ENCODE measurements at places on chromosomes 13 and 19. TPM values are rescaled to one million over a fixed set of nuclear protein-coding genes. Genes with fewer than 3 reads are reported as not detected.

The LRG1 gene
- total RNA-seq, result 0.24 TPM

- peak overlapping the region; percentile 79 for H3K4me3 ChIP-seq
- DNase-seq, result peak; percentile 57
- H3K4me1 ChIP-seq, result peaks cover 17% of the 10 kb centered on the region
- no peak overlapping the region for H3K27ac ChIP-seq
- H3K27me3 ChIP-seq, result peaks cover 67% of the 10 kb centered on the region
These were observed 1.8 kb downstream of the DACH1 start for GRCh38 chr13:71864986-71865873.

The C19orf38 gene
- 3.6 TPM for total RNA-seq

DNA sequence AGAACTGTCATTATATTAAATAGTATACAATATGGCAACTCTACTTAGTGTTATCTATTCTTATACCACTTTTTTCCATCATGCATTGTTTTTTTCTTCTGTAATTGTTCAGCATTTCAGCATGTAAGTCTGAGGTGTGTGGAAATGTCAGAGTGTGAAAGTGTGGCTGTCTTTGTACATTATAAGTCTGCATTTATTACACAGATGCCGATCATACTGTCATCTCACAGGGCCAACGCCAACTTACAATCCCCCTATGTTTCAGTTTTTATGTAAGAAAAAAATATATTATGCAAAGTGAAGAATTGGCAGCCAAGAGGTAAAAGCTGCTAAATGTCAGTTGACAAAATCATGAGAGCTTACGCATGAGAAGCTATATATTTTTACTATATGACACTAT lies 42.9 kb upstream of the PCDH17 start:
- no peaks in the 10 kb centered on the region for H3K27me3 ChIP-seq
- H3K36me3 ChIP-seq, result no peaks in the 10 kb centered on the region
- no peaks in the 10 kb centered on the region for H3K4me1 ChIP-seq
- H3K4me3 ChIP-seq, result no peak overlapping the region

The MATK gene
- 32.3 TPM for total RNA-seq

DNA sequence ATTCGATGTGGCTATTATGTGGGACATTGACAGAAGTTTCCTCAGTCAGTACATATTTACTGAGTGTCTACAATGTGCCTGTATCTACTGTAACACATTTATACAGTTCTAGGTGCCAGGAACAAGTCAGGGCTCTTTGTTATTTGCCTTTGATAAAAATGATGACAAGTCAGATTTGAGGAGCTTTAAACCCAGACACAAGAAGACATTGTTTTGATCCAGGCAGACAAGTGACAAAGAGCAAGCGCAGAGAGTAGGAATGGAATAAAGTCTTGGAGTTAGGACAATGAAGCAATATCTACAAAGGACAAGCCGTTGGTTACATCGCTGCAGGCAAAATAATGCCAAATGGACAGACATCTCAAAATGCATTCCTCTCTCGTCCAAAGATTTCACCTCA lies 70.1 kb downstream of the ITGBL1 start:
- H3K27ac ChIP-seq, result no peak overlapping the region
- peaks cover 13% of the 10 kb centered on the region for H3K4me1 ChIP-seq
- H3K36me3 ChIP-seq, result no peaks in the 10 kb centered on the region
- H3K27me3 ChIP-seq, result peaks cover 6% of the 10 kb centered on the region
- DNase-seq, result no peak

- no peaks in the 10 kb centered on the region for H3K36me3 ChIP-seq
- peaks cover 13% of the 10 kb centered on the region for H3K27me3 ChIP-seq
- no peak overlapping the region for H3K27ac ChIP-seq
- DNase-seq, result no peak
- H3K4me3 ChIP-seq, result no peak overlapping the region
These were observed 131.8 kb upstream of the WASF3 start for GRCh38 chr13:26425443-26426358.

- H3K27me3 ChIP-seq, result peaks cover 4% of the 10 kb centered on the region
- peaks cover 29% of the 10 kb centered on the region for H3K4me1 ChIP-seq
- H3K36me3 ChIP-seq, result peaks cover 37% of the 10 kb centered on the region
These were observed 599 bp downstream of the SNRNP70 start for GRCh38 chr19:49085868-49086232.

The WASF3 gene
- total RNA-seq, result 0.07 TPM

GRCh38 chr19:50328224-50328872 lies 829 bp downstream of the KCNC3 start:
- peaks cover 63% of the 10 kb centered on the region for H3K4me1 ChIP-seq
- peak; percentile 78 for DNase-seq
- peaks cover 20% of the 10 kb centered on the region for H3K36me3 ChIP-seq

GRCh38 chr13:52706081-52706480 lies 33.5 kb downstream of the CNMD start:
- DNase-seq, result no peak
- H3K36me3 ChIP-seq, result no peaks in the 10 kb centered on the region
- no peaks in the 10 kb centered on the region for H3K27me3 ChIP-seq
- H3K27ac ChIP-seq, result no peak overlapping the region
- no peak overlapping the region for H3K4me3 ChIP-seq
- H3K4me1 ChIP-seq, result peaks cover 2% of the 10 kb centered on the region

DNA sequence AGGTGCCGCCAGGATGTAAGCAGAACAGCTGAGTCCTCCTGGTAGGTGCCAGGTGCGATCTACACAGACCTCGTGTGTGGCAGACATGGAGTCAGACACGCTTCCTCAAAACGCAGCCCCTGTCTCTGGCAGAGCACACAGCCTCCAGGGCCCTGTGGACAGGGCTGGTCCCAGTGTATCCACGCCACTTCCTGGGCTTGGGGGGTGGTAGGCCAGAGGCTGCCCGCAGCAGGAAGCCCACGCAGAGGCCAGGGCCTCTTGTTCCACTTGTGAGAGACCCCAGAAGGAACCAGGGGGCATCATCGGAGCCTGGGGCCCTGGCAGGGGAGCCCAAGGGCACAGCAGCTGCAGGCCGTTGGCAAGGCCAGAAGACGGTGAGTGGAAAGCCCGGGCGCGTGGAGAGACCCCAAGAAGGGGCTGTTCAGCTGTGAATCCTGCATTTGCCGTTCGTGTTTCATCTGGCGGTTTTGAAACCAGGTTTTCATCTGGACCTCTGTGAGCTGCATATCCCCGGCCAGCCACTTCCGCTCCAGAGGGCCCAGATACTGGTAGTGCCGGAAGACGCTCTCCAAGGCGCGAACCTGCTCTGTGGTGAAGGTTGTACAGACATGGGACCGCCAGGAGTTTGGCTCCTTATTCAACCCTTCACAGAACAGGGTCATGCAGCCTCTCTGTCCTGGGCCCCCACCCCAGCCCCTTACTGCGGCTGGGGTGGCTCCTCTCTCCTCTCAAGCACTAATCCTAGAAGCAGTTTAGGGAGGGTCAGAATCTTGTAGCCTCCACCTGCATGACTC lies 25.1 kb upstream of the SLITRK1 start:
- no peaks in the 10 kb centered on the region for H3K27me3 ChIP-seq
- no peak overlapping the region for H3K4me3 ChIP-seq
- H3K27ac ChIP-seq, result no peak overlapping the region
- no peaks in the 10 kb centered on the region for H3K36me3 ChIP-seq

- no peak within 1 kb of the TSS for H3K4me3 ChIP-seq
- H3K4me1 ChIP-seq, result no peaks in the 10 kb centered on the region
- H3K27me3 ChIP-seq, result no peaks in the 10 kb centered on the region
- H3K27ac ChIP-seq, result no peak within 1 kb of the TSS
- DNase-seq, result no peak
- H3K36me3 ChIP-seq, result no peaks in the 10 kb centered on the region
These were observed at the start of gene NLRP5 for GRCh38 chr19:55986487-55986886. Gene NLRP5, plus strand, starts transcription at chr19:55986775.

DNA sequence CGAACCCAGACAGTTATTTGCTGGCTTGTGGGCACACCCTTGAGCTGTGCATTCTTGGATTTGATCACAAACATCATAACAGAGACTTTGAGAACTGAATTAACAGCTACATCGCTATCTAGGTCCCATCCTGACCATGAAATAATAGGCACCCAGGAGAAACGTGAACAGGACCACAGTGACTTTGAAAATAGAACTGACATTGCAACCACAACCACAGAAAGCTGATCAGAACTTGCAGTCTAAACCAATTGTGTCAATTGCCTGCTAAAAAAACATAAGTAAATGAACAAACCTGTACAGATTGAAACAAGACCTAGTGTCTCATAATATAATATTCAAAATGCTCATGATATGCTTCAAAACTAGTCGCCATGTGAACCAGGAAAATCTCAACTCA lies 18.3 kb upstream of the KATNAL1 start:
- H3K4me1 ChIP-seq, result peaks cover 8% of the 10 kb centered on the region
- no peak for DNase-seq
- peaks cover 8% of the 10 kb centered on the region for H3K36me3 ChIP-seq
- H3K27ac ChIP-seq, result no peak overlapping the region
- no peak overlapping the region for H3K4me3 ChIP-seq
- H3K27me3 ChIP-seq, result peaks cover 3% of the 10 kb centered on the region

The ZNF534 gene
- not detected for total RNA-seq

The KIR3DL2 gene
- total RNA-seq, result 0.47 TPM

The CFD gene
- 1.4 TPM for total RNA-seq

The OR7A5 gene
- not detected for total RNA-seq

GRCh38 chr13:103157016-103157415 lies 90.8 kb upstream of the SLC10A2 start:
- no peaks in the 10 kb centered on the region for H3K27me3 ChIP-seq
- no peaks in the 10 kb centered on the region for H3K36me3 ChIP-seq
- no peaks in the 10 kb centered on the region for H3K4me1 ChIP-seq
- H3K27ac ChIP-seq, result no peak overlapping the region

GRCh38 chr13:25879466-25879865 lies 172.3 kb downstream of the SHISA2 start:
- no peak overlapping the region for H3K4me3 ChIP-seq
- H3K27me3 ChIP-seq, result no peaks in the 10 kb centered on the region
- no peak overlapping the region for H3K27ac ChIP-seq
- H3K4me1 ChIP-seq, result peaks cover 50% of the 10 kb centered on the region
- no peak for DNase-seq
- H3K36me3 ChIP-seq, result peaks cover 2% of the 10 kb centered on the region

The COL4A2 gene
- total RNA-seq, result not detected

- no peak overlapping the region for H3K27ac ChIP-seq
- no peaks in the 10 kb centered on the region for H3K27me3 ChIP-seq
- peaks cover 51% of the 10 kb centered on the region for H3K36me3 ChIP-seq
These were observed 28.4 kb upstream of the GPR183 start for GRCh38 chr13:99335603-99336002.

- H3K4me3 ChIP-seq, result no peak overlapping the region
- no peak for DNase-seq
- H3K27me3 ChIP-seq, result peaks cover 2% of the 10 kb centered on the region
- no peaks in the 10 kb centered on the region for H3K4me1 ChIP-seq
- no peaks in the 10 kb centered on the region for H3K36me3 ChIP-seq
- no peak overlapping the region for H3K27ac ChIP-seq
These were observed 583.7 kb downstream of the GPC6 start for GRCh38 chr13:93810264-93810663.

GRCh38 chr19:38033658-38034491 lies 126.9 kb downstream of the SIPA1L3 start:
- H3K4me1 ChIP-seq, result no peaks in the 10 kb centered on the region
- H3K36me3 ChIP-seq, result peaks cover 5% of the 10 kb centered on the region
- no peak for DNase-seq
- no peaks in the 10 kb centered on the region for H3K27me3 ChIP-seq
- H3K4me3 ChIP-seq, result no peak overlapping the region

The SYNGR4 gene
- total RNA-seq, result 0.33 TPM

- H3K36me3 ChIP-seq, result peaks cover 2% of the 10 kb centered on the region
- H3K4me1 ChIP-seq, result peaks cover 22% of the 10 kb centered on the region
- H3K4me3 ChIP-seq, result peak within 1 kb of the TSS; percentile 46
- peaks cover 58% of the 10 kb centered on the region for H3K27me3 ChIP-seq
- H3K27ac ChIP-seq, result no peak within 1 kb of the TSS
These were observed at the start of gene DLL3 for GRCh38 chr19:39498798-39499642. Gene DLL3, plus strand, starts transcription at chr19:39498947. Its CDS starts 28 bp downstream, at chr19:39498975.

The GPC5 gene
- 0.07 TPM for total RNA-seq

The NPAS1 gene
- 0.21 TPM for total RNA-seq

DNA sequence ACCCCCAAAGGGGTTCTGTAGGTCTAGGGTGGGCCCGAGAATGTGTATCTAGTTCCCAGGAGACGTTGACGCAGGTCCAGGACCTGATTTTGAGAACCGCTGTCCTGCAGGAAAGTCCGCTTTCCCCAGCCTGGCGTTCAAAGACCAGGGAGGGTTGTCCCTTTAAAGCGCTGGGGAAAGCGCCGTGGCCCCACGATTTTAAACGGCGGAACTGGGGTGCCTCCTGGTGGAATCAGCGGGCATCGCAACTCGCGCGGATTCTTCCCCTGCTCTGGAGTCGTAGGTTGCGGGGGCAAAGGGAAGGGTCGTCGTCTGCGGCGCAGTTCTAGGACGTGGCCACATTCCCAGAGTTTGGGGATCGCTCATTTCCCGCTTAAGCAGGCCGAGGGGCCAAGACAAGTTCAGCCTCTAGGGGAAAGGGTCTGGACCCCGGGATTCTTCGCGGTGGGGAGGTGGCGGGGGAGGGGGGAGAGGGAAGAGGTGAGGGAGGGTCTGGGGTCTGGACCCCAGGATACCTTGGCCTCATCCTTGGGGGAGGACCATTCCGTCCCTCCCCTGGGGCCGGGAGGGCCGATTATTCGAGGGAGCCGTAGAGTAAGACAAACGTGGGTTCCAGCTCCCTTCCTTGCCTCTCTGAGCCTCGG lies 7.7 kb downstream of the PNMA8B start:
- peaks cover 4% of the 10 kb centered on the region for H3K4me1 ChIP-seq
- H3K27ac ChIP-seq, result no peak overlapping the region
- peak; percentile 94 for DNase-seq
- no peaks in the 10 kb centered on the region for H3K36me3 ChIP-seq
- H3K4me3 ChIP-seq, result no peak overlapping the region

The ZNF221 gene
- 0.58 TPM for total RNA-seq

- no peak overlapping the region for H3K4me3 ChIP-seq
- DNase-seq, result peak; percentile 25
- H3K27ac ChIP-seq, result no peak overlapping the region
These were observed 234.1 kb downstream of the TUBA3C start for GRCh38 chr13:18947376-18947977.

- peaks cover 34% of the 10 kb centered on the region for H3K36me3 ChIP-seq
- no peak for DNase-seq
These were observed 496 bp downstream of the ZNF574 start for GRCh38 chr19:42076380-42076944.

DNA sequence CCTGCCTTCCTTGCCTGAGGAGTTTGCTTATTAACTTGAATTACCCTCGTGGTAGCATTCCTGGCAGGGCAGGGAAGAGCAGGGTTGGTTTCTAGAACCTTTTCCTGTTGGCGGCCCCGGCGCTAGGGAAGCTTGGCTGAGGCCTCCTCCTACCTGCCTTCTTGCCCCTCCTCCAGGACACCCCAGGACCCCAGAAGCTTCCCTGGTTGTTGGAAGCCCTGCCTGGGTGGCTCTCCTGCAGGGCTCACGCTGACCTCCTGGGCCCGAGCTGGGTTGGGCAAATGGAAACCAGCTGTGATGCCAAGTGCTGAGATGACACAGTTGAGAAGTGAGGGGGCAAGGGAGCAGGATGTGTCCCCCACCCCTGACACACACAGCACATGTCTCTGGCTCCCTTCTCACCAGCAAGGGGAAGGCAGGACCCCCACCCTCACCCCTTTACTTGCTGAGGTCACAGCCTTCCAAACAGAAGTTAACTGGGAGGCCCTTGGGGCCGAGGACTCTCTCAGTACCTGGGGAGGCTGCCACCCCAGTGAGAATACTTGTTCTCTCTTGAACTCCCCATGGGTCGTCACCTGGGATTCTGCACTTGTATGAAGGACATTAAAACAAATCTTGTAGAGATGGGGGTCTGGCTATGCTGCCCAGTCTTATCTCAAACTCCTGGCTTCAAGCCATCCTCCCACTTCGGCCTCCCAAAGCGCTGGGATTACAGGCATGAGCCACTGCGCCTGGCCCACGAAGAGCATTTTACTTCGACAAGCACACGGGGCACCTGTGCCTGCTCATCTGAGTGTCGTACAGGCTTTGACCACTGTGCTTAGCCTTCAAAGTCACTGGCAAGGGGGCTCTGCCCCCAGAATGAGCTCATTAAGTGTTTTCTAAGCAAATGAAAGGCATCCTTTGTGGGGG lies 10.5 kb downstream of the CEBPA start:
- no peak overlapping the region for H3K27ac ChIP-seq
- H3K27me3 ChIP-seq, result peaks cover 15% of the 10 kb centered on the region
- no peak overlapping the region for H3K4me3 ChIP-seq
- no peak for DNase-seq
- peaks cover 2% of the 10 kb centered on the region for H3K36me3 ChIP-seq

Data from activated CD4-positive, alpha-beta T cell treated with anti-CD3 and anti-CD28 coated beads, Interleukin-2, amount 10 ng/mL, durations not matched to agents 24 days and 14 days (primary cell).